Left kidney (tissue), 8 donors: ENCODE measurements at places on chromosomes 5 and 9.

DNA sequence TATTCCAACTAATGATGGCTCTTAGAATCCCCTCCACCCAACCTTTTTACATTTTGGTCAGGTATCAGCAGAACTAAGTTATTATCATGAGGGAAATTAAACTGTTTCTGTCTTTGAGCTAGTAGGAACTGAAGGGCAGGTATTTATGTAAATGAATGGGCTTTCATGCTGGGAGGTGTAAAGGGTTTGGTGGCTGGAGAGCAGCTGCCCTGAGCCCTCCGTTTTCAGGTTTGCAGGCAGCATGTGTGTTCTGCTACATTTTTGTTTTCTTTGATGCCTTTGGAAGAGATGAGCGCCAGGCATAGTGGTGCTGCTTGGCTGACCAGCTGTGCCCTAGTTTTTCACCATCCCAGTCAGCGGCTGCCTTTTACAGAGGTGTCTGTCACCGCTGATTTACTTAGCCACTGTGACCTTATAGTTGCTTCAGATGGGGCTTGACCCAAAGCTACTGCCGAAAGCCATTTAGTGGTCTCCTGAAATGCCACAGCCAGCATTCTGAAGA is 231.9 kb downstream of the MAST4 start:
- DNase-seq: no peak

DNA sequence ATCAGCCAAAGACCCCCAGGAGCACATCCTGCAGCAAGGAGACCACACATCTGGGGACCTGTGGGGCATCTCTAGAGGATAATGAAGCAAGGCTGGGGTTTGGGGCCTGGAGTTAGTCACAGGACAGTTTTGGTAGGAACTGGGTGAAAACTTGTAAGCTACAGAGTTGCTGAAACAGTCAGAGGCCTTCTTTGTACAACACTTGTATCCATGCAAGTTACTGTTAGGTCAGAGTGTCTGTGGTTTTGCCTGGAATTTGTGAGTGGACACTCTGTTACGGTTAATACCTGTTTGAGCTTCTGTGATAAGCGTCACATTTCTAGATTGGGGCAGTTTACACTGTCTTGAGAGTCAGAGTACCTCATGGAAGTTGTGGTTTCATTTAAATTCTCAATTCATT is 22.6 kb upstream of the ASPN start:
- DNase-seq: no peak

GRCh38 chr5:177429248-177430040 is 3.0 kb downstream of the GRK6 start:
- no peak for DNase-seq

DNA sequence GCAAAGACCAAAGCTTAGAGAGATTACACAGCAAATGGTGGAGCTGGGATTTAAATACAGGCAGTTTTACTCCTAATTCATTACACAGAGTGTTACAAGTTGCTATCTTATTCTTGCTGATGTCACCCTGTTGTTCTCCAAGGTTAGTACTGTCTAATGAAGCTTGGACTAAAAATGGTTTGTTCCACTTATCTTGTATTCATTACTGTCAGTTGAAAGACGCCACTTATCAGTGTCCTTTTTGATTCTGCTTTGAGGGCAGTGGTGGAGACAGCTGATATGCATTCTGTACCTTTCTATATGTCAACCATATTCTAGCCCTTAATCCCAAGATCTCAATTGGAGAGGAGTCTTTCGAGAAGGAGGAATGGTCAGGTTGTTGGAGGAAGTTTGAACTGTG is 14.0 kb upstream of the DENND4C start:
- no peak for DNase-seq

DNA sequence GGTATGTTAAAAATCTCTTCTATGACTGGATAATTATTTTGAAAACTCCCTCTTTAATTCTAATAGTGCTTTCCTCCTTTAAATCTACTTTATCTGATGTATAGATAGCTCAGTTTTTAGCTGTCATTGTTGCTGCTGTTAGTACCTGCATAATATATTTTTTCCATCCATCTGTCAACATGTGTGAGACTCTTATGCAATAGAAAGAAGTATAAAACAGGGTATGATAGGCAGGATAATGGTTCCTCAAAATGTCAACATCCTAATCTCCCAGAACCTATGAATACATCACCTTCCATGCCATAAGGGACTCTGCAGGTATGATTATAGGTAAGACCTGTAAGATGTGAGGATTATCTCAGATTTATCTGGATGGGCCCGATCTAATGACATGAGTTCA is 136.9 kb upstream of the LHFPL2 start:
- no peak for DNase-seq

DNA sequence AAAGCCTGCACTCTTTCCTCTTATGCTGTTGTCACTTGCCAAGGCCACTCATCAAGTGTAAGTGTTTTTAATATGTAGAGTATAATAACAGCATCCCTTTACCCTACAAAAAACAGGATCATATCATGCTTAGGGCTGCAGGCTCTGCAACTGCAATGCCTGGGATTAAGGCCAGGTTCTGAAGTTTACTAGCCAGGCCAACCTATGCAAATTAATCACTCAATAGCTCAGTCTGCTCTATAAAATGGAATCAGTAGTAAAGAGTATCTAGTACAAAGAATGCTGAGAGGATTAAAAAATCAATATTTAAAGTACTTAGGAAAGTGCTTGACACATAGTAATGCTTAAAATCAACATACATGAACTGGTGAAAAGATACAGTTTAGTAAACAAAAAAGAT is 253.3 kb downstream of the EDIL3 start:
- DNase-seq: no peak

GRCh38 chr5:112703866-112704820 is 33.5 kb upstream of the APC start:
- DNase-seq: no peak

DNA sequence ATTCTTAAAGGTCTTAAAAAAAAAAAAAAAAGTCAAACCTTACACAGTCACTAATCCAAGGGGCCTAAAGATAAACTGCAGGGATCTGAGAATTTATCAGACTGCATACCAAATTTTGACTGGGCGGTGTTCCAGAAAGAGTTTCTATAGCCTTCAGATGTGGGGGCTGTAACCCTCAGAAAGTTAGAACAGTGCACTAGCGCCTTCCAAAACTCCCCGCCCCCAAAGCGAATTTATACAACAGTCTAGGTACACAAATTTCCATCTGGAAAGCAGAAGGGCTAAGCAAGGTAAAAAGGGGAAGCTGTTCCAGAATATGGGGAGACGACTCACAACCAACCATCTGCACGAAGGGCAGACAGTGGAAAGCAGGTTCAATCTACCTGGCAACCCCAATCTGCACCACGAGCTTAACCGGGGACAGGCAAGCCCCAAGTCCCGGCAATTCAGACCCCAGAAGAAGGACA is 813 bp downstream of the ERMP1 start:
- DNase-seq: no peak

DNA sequence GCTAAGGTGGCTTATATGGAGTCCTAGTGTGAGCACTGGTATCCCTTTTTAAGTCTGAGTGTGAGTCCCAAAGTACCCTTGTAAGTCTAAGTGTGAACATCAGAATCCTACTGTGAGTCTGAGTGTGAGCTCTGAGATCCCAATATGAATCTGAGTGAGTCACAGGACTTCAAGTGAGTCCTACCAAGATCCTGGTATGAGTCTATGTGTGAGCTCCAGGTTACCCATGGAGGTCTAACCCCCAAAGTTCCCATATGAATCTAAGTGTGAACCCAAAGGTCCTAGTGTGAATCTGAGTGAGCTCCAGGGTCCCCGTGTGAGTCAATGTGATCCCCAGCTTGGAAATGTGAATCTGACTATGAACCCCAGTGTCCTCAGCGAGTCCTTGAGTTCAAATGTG is 2.3 kb downstream of the CNTFR start:
- DNase-seq: no peak
